ENCODE measurements at places on chromosomes 16 and 17. TPM values are rescaled to one million over a fixed set of nuclear protein-coding genes. Genes with fewer than 3 reads are reported as not detected.

GRCh38 chr17:9158544-9159452, 137.5 kb downstream of the NTN1 start:
- no peak for DNase-seq

GRCh38 chr16:65936096-65936495, 430.4 kb upstream of the CDH5 start:
- DNase-seq, result no peak

- DNase-seq, result no peak
Measured at GRCh38 chr16:89549007-89549700, 11.3 kb upstream of the RPL13 start.

DNA sequence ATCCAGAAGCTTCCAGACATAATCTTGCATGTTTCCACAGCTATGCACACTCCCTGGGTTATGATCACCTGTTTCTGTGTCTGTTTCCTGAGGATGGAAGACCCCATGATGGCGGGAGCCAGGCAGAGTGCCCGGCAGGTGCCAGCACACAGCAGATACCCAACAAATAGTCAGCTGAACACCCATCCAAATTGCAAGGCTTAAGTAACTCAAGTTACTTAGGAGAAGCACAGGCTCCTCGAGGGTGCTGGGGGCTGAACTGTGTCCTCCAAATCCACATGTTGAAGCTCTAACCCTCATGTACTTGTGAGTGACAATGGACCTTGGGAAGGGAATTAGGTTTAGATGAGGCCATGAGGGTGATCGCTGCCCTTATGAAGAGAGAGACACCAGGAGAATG, 79.5 kb upstream of the DOC2B start:
- no peak for DNase-seq

Gene POLR3E
- total RNA-seq, result 239 TPM

All from CD4-positive, alpha-beta T cell (primary cell).